ENCODE measurements at places on chromosomes 5 and 9.

- peak; percentile 11 for DNase-seq
Measured at GRCh38 chr9:69174616-69175463, 763 bp downstream of the TJP2 start.

- DNase-seq, result no peak
Measured at GRCh38 chr5:36164461-36164860, 12.6 kb downstream of the SKP2 start.

- DNase-seq, result peak; percentile 84
Measured at GRCh38 chr5:139392678-139393496, 2.0 kb downstream of the PROB1 start.

GRCh38 chr5:66511491-66511890 is 84.7 kb upstream of the MAST4 start:
- no peak for DNase-seq

- peak; percentile 22 for DNase-seq
Measured at GRCh38 chr5:60597572-60598320, 102.2 kb downstream of the DEPDC1B start.

- DNase-seq, result no peak
Measured at GRCh38 chr9:35771075-35771433, 17.0 kb upstream of the MSMP start.

DNA sequence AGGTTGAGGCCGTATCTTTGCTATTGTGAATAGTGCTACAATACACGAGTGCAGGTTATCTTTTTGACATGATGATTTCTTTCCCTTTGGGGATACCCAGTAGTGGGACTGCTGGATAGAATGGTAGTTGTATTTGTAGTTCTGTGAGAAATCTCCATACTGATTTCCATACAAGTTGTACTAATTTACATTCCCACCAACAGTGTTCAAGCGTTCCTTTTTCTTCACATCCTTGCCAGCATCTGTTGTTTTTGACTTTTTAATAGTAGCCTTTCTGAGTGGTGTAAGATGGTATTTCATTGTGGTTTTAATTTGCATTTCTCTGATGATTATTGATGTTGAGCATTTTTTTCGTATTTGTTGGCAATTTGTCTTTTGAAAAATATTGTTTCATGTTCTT is 41.4 kb downstream of the CNOT6 start:
- DNase-seq, result no peak

- DNase-seq, result no peak
Measured at GRCh38 chr9:120348951-120349429, 231.0 kb downstream of the CDK5RAP2 start.

DNA sequence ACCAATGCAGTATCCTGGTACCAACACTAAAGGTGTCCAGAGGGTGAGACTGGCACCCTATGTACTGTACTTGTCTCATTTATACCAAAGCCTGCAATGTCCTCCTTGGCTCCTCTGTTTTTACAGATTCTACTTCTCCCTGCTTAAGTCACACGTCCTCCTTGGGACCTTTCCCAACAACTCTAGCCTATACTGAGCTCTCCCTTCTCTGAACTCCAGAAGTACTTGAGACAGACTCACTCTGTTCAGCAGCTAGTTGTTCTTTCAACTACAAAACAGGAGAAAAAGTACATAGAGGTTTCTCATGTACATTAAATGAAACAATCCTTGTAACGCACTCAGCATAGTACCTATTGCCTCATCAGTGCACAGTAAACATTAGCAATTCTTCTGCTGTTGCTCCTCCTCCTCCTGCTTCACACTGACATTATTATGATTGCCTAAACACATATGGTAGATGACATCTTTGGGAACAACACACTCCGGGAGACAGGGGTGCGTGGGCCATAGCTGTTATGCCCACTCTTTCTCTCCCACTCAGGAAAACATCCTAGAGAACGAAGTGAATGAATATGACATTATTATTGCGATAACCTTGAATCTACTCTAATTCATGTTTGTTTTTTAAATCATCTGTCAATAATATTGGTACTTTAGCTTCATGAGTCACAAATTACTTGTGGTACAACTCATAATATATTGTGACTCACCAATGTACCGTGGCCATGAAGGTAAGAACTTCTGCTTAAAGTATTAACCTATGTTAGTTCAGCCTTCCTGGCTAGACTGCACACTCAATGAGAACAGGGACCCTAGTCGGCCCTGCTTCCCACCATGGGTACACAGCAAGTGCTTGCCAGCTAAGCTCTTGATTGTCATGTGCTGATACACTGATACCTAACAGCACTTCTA is 180.3 kb upstream of the ADRA1B start:
- DNase-seq, result no peak

DNA sequence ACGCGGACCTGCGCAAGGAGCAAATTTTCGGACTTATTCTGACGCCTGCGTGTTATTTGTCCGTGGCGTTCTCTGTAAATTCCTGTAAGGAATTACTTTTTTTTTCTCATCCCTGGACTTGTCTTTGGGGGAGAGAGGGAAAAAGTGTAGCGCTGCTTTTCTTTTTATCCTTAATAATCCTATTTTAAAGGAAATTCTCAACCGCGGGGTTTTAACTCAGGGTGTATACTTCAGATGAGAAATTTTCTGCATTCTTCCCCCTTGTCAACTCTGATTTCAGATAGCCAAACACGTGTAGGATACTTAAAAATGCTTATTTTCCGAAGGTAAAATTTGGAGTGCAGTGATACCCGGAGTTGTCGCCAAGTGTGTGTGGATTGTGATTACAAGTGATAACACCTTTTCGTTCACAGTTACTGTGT is 853 bp downstream of the DCP2 start:
- no peak for DNase-seq

DNA sequence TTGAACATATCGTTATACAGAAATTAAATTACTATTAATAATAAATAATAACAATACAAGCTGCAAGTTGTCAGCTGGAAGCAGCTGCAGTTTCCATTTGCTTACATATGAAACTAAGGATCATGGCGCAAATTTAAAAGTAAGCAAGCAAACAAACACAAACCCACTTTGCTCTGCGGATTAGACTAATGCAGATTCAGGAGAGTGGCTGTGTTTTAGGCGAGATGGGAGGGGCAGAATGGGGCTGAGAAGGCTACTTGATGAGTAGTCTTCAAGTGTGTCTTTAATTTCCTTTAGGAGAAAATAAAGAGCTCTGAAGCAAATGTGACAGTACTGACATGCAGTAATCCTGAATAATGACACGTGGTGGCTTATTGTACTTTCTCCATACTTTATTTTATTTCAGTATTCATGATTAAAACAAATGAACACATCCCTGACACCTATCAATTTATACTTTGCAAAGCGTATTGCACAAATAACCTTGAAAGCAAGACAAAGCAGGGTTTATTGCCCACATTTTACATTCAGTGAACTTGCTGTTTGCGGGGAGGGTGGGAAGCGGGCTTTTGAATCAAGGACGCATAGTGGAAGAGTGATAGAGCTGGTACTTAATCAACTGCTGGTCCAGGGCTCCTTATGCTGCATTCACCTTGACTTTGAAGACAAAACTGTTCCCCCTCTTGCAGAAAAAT is 221.4 kb upstream of the TRIM32 start:
- no peak for DNase-seq

DNA sequence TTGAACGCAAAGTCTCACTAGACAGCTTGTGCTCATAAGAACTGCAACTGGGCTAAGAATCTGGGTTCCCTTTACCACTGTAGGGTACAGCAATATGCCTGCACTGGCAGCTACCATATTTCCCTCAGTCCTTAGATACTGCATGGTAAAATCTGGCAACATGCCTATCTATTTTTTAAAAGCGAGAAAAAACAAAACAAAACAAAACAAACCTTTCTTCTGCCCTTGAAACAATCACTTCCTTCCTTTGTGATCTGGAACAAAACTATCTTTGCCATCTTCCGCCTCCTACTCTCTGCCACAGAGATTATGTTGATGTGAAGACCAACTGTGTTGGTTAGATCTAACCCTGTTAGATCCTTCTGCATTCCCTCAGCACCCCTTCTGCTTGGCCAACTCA is 242.9 kb downstream of the EBF1 start:
- no peak for DNase-seq

DNA sequence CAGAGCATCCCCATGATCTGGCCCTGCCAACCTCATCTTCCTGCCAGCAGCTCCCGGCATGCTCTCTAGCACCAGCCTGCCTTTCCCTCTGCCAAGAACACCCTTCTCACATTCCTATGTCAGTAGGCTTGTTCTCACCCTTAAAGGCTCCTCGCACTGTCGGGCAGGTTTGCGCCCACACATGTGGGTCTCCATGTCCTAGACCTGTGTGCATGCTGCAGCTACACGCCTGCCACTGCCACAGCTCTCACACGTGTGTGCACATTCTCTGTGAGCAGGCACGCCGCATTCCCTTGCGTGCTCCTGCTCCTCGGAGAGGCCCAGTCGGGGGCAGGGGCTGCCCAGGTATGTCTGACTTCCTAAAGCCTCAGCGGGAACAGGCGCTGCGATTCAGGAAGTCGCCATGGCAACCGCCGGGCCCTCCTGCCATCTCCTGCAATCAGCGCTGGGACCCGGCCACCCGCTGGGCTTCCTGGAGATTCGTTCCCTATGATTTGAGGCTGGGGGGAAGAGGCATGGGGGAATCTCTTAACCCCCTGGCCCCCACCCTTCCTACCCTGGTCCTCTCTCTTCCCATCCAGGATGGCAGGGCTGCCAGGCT is 28.1 kb downstream of the NDUFA8 start:
- no peak for DNase-seq

GRCh38 chr5:16842896-16843295 is 93.2 kb downstream of the MYO10 start:
- DNase-seq, result no peak

GRCh38 chr9:108885643-108886348 is 23.7 kb downstream of the ACTL7A start:
- DNase-seq, result no peak

DNA sequence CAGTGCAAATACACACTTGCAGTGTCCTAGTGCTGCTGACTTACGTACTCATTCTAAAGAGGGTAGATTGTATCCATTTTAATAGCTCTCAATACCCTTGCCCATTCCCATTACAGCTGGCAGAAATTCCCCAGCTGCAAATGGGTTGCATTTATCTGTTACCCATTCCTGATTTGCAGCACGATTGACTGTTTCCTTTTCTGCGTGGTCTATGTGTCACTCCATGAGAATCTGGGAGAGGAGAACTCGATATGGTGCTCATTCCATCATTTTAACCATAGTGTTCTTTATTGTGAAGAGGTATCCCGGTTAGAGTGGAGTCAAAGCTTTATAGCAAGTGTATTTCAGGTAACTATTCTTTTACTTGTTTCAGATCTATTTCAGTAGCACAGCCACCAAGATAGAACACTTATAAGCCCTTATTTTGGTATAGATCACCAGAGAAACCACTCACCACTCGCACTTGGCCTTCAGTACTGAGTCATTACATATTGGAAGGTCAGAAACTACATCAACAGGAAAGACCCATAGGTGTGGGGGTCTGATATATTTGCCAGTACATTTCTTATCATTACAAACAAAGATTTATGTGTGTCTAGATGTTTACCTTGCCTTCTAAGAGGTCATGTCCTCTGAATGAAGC is 139.5 kb downstream of the MUSK start:
- DNase-seq, result no peak

GRCh38 chr9:134781591-134782302 is 98.9 kb upstream of the FCN2 start:
- no peak for DNase-seq

DNA sequence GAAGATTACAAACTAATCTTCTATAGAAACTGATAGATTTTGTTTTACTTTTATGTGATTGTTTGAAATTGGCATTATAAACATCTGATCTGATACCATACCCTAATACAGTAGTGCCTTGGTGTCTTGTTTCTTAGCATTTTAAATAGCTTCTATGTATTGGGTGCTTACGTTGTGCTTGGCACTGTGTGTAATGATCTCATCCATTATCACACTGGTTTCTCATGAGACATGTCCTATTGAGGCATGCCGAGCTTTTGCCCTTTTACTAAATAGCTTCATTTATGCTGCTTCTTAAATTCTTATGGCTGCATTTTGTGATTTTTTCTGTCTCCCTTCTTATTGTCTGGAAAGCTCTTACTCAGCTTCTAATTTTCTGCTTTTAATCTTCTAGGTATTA is 48.2 kb upstream of the TLR4 start:
- DNase-seq, result no peak

GRCh38 chr5:17995997-17996396 is 361.7 kb downstream of the TAF11L14 start:
- no peak for DNase-seq

GRCh38 chr5:150671509-150672236 is 10.6 kb downstream of the MYOZ3 start:
- no peak for DNase-seq

Measured in CD4-positive, alpha-beta T cell treated with Interferon alpha-2 for 1 hour (primary cell).